Kidney (tissue), 22 donors: ENCODE measurements at places on chromosomes 6 and 20. TPM values are rescaled to one million over a fixed set of nuclear protein-coding genes. Genes with fewer than 3 reads are reported as not detected.
A peak's percentile ranks its signal among the peaks of the same experiment; 100 is the strongest.

DNA sequence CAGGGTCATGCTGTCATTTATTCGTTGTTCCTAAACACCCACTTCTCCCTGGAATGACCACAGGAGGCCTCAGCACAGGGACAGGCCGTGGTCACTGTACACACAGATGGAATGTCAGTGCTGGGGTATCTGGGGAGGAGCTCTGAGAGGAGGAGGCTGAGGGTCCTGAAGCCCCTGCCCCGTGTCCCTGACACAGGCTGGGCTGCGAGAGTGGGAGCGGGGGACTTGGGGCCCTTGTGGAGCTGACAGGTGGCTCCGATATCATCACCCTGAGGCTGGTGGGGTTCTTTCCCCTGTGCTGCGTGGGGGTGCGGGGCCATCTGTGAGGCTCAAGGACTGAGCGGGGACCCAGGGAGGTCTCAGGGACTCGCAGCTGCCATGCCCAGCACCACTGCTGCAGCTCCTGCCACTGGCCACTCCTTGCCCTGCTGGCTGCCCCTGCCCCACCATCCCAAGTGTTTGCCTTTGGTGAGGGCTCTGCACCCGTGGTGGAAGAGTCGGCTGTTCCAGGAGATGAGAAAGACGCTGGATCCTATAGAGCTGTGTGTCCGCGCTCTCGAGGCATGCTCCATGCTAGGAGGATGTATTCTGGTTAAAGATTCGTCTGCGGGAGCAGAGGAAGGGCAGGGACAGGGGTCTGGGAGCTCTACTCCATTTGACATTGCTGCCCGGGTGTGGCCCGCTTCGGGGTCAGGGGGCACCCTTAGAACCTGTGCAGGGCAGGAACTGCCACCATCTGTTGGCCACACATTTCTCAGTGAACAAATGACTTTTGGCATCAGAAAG is 18.9 kb downstream of the NPEPL1 start:
- DNase-seq: peak; percentile 55

- DNase-seq: no peak
Measured at GRCh38 chr20:37314099-37314498, 24.6 kb downstream of the MANBAL start.

DNA sequence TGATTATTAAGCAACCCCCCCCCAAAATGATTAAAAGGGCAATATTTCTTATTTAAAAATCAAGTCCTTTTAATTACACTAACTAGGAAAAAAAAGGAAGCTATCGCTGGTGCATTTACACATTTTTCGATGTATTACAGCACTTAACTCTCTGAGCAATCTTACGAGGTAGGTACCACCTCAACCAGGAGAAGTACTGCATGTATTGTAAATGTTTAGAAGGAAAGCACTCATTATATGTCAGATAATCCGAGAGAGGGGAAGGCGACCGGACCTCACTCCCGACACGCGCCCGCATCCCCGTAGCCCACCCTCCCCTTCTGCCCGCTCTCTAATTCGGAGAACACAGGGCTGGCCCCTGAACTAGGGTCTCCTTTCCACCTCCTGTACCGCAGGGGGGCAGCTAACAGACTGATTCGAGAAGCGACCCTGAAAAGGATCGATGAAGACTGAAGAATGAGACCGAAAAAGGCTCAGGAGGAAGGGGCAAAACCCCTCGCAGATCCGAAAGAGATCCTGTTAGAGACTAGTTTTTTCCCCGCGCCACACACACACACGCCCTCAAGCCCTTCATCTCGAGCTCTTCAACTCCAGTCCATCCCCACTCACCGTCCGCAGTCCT is 337 bp downstream of the ESF1 start:
- DNase-seq: no peak

DNA sequence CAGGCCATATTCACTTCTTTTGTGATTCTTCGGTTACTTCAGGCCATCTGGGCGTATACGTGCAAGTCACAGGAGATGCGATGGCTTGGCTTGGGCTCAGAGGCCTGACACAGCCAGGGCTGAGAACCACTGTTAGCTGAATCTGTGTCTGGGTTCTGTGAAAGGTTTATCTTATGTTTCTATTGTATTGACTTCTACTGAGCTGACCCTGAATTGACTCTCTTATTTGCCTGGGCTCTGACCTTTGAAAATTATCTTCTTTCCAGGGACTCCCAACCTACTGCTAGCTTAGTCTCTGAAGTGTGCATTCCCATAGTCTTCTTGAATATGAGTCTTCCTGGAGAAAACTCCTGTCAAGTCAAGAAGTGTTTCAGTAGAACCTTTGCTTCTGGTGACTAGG is 226.4 kb upstream of the SOX4 start:
- DNase-seq: no peak

DNA sequence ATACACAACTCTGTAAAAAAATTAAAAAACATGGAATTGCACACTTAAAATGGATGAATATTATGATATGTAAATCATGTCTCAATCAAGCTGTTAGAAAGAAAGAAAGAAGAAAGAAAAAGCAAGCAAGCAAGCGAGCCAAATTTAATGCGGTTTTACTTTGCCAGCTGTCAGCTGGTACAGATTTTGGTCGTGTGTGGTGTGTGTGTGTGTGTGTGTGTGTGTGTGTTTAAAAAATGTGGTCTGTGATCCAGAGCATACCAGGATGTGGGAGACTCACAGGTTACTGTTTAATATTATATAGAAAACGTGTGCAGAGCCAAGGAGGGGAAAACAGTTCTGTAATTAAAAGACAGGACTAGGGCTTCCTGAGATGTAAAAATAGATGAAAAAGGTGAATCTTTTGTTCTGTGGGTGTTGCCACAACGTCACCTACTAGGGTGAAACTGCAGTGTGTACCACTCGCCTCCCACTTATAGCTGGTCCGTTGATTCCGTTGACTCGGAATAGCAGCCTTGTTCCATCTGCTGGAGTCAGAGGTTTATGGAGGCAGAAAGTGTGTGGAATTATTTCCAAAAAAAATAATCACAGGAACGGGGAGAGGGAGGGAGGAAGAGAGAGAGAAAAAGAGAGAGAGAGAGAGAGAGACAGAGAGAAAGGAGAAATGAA is 197.7 kb downstream of the BCAS1 start:
- peak; percentile 83 for DNase-seq

ZSCAN23 gene
- total RNA-seq: 5.5 TPM
